ENCODE measurements at places on chromosomes 12 and 14.

- no peak for DNase-seq
These were observed 252.6 kb upstream of the PRKD1 start for GRCh38 chr14:30180219-30180618.

DNA sequence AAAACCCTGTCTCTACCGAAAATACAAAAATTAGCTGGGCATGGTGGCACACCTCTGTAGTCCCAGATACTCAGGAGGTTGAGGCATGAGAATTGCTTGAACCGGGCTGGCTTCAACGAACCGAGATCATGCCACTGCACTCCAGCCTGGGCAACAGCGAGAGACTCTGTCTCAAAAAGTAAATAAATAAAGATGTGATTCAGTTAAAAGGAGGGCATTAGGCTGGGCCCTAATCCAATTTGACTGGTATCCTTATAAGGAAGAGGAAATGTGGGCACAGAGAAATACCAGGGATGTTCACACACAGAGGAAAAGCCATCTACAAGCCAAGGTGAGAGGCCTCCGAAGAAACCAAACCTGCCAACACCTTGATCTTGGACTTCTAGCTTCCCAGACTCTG is 10.1 kb upstream of the DCAF4 start:
- DNase-seq: no peak

GRCh38 chr12:89194683-89195082 is 157.6 kb downstream of the DUSP6 start:
- no peak for DNase-seq

DNA sequence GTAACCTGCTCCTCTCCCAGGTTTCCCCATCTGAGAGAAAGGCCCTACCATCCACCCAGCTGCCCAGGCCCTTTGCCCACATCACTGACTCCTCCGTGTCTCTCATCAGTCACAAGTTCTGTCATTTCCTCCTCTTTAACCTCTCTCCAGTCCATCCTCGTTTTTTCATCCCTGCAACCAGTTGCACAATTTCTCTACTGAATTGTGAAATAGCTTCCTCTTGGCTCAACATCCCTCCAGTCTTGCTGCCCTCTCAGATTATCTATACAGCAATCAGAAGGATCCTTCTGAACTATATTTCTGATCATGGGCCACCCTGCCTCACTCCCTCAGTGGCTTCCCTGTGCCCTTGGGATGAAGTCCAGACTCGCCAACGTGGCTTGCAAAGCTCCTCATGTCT is 6.8 kb downstream of the FAM161B start:
- no peak for DNase-seq

GRCh38 chr12:101038289-101038871 is 171.7 kb downstream of the SLC5A8 start:
- DNase-seq: no peak

DNA sequence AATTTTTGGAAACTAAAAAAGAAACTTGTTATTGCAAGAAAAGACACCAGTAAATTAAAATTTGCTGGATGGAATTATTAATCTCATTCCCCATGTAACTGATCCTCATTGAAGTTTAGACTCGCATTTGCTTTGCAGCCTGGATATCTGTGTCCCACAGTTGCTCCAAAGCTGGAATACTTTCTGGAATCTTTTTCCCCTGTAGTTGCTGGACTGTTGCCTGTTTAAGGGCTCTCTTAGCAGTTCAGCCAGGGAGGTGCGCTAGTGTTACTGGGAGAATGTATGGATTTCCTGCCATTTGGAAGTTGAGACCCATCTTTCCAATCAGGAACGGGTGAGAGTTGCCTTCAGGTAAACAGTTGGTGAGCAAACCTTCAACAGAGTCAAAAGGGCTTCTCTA is 20.3 kb downstream of the BCL2L14 start:
- no peak for DNase-seq

DNA sequence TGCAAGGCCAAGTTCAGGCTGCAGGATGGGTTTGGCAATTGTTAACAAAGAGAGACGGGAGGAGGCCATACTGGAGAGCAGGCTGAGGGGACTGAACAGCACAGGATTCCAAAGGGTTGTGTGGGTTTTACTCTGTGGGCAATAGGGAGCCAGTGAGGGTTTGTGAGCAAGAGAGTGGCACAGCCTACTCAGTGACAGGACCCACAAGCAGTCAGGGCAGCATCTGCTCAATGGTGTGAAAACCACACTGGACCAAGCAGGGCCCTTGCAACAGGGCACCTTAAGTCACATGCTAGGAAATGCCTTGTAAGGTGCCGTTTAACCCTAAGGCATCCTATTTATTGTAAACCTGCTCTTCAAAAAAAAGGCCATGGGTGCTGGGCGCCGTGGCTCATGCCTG is 22.0 kb downstream of the SYNE3 start:
- DNase-seq: no peak

DNA sequence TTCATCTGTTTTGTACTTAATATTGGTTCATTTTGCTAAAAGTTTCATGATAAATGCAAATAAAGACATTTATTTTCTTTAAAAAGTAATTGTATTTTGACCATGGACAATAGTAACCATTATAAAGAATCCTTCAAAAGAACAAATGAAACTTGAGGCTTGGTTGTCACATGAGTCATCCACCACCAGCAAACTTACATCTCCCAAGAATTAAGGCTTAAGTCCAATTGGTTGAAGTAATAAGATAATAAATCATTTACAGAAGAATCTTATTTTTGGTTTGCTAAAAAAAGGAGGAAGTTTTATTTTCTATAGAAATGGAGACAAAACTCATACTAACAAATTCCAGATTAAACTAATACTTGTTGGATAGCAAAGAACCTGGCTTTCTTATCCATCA is 84.8 kb upstream of the KITLG start:
- no peak for DNase-seq

GRCh38 chr12:52395761-52396434 is 10.2 kb downstream of the KRT82 start:
- no peak for DNase-seq

Measured in T-helper 2 cell treated with Interferon-gamma antibody and Interleukin-4, amounts not matched to agents 5 μg/mL and 100 μg/mL, for 36 hours (primary cell).